ENCODE measurements at places on chromosomes 3 and 15.
A peak's percentile ranks its signal among the peaks of the same experiment; 100 is the strongest.

- DNase-seq = no peak
Measured at GRCh38 chr3:124654470-124654845, 75.8 kb upstream of the UMPS start.

GRCh38 chr3:180749796-180750195, 70.5 kb upstream of the CCDC39 start:
- DNase-seq = no peak

- DNase-seq = no peak
Measured at GRCh38 chr3:189897406-189897805, 223.3 kb downstream of the P3H2 start.

DNA sequence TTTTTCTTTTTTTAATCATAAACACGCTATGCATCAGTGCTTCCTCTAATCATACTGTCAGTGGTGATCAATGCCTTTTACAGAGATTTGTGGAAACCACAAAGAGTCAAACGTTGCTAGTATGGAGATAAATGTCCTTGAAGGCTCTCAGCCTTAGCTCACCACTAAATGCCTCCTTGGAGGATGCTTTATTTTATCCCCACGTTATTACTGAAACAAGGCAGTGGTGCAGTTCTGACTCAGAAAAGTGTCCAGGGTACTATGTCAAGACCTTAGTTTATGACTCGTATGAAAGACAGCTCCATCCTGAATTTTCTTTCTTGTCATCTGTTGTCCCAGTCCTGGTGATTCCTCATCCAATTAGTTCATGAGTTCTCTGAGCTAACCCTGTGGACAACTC, 1146.7 kb downstream of the IGSF11 start:
- no peak for DNase-seq

GRCh38 chr3:62261121-62261520, 112.2 kb downstream of the FEZF2 start:
- DNase-seq = no peak

DNA sequence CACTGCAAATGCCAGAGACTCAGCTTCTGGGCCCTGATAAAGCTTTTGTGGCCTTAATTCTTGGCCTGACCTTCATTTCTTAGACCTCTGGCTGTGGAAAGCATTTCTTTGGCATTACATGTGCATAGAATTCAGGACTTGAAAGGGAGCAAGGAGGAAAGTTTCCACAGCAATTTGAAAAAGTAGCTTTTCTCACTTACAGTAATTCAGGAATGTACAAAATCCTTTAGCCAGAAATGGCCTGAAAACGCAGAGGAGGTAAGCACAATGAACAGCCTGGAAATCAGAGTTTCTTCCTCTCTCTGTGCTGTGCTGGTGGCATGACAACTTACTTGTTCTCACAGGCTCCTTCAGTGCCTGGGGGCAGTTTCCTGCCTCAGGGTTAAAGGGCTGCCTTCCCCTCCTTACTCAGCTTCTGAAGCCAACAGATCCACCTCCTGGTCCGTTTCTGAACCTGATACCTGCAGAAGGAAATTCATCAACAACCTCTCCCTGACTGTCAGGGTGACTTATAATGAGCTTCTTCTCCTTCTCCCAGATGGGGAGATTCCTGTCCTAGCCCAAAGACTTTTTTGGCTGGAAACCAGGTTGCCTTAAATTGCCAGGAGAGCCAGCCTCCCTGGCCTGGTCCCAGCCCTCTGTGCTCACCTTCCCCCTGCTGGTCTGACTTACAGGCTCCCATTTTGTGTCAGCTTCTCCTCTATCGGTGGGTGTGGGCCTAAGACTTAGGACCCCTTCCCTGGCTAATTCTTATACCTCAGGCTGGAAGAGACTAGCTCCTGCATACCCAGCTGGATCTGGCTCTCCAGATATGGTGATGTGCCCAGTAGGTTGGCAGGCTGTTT, 102.3 kb downstream of the MYRIP start:
- DNase-seq = no peak

- DNase-seq = peak; percentile 50
Measured at GRCh38 chr15:67076147-67076843, 10.9 kb downstream of the SMAD3 start.

DNA sequence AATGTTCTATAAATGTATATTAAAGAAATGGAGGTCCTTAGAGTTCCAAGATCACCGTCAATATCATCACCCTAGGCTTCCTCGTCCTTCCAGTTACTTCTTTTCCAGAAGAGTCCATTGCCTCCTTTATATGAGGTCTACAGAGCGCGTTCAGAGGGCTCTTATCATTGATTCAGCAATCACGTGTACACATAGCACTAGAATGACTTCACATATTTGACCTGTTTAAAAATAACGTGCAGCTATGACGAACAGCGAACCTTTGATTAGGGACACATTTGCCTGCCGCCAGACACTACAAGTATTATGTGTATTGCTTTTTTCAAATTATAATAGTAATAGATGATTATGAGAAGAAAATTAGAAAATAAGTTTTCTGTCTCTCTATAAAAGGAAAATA, 26.0 kb downstream of the IGF1R start:
- no peak for DNase-seq

- DNase-seq = no peak
Measured at GRCh38 chr3:126529585-126530170, 5.7 kb downstream of the CHST13 start.

- DNase-seq = no peak
Measured at GRCh38 chr3:170866499-170866898, 3.5 kb downstream of the RPL22L1 start.

- no peak for DNase-seq
Measured at GRCh38 chr3:89586676-89587075, 479.3 kb downstream of the EPHA3 start.

DNA sequence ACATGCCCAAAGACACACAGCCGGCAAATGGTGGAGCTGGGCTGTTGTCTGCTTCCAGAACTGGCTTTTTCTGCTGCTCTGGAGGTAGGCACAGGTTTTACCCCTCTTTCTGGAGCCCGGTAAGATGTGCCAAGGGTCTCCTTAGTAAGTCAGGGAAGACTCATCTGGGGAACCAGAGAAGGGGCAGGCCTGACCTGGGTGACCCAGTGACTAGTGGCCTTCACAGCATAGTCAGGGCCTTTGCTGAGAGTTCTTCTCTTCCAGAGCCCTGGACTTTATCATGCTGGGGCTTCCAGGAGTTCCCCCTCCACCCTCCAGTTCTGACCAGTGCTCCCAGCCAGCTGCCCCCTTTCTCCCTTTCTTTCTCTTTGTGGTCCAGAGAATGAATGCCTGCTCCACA, 3.2 kb downstream of the CD276 start:
- DNase-seq = no peak

DNA sequence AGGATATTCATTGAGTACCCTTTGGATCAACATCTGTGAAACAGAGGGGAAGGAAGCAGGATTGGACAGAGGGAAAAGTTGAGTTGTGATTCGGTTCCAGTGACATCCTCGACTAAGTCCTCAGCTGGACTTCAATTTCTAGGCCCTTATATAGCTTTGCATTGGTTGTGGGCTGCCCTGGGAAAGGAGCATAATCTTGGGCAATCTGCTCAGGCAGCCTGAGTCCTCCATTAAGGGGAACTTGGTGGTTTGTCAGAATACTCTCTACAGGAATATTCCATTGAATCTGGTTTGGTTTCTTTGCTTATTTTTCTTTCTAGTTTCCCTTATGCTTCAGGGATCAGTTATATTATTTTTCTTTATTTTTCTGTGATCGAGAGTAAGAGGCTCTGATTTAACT, 94.1 kb downstream of the TCF12 start:
- DNase-seq = no peak

DNA sequence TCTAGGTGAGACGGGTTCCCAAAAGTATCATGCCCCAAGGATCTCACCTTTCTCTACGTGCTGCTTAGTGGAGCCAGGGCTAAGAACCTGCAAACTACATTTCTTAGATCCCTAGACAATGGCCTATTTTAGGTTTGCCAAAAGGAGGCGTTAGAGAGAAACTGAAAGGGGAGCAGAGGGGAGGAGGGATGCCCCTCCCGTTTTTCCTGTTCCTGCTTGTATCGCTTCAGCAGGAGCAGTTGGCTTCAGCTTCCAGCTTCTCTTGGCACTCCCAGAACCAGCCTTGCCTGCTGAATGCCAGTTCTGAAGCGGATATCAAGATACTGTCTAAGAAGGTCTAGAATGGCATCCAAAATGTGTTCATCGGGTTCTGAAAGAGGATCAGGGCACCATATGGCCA, 58.4 kb upstream of the ABHD17C start:
- no peak for DNase-seq

DNA sequence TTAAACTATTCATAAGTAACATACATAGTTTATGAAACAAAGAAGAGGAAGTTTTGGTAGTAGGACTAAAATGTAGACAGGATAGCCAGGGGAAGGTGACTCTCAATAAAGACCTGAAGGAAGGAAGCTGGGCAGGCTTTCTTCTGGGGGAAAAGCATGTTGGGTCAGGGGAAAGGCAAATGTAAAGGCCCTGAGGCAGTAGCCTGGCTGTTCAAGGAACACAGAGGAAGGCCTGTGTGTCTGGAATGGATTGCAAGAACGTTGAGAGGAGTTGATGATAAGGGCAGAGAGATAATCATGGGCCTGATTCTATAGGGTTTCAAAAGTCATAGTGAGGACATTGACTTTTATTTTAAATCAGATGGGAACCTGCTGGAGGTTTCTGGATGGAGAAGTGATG, 167.6 kb downstream of the SNRK start:
- no peak for DNase-seq

DNA sequence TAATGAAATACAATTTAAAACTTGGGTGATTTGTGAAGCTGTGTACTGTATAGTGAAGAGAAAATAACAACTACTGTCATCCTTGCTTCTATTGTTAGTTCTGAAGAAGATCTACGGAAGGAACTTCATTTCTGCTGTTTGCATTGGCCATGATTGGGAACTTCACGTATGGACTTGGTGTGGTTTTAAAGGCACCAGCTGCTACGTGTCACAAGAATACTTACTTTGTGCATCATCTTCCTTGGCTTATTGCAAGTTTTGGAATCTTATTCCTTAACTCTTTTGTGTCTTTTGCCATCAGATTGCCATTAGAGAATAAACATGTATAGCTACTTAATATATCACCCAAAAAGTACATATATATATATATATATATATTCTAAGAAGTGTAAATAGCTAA, 75.0 kb upstream of the VEPH1 start:
- no peak for DNase-seq

- DNase-seq = peak; percentile 48
Measured at GRCh38 chr15:39140060-39140604, 440.7 kb upstream of the THBS1 start.

GRCh38 chr15:48447058-48447457, 115.8 kb downstream of the DUT start:
- no peak for DNase-seq

GRCh38 chr3:62940771-62941563, 65.8 kb upstream of the CADPS start:
- no peak for DNase-seq

- DNase-seq = peak; percentile 57
Measured at GRCh38 chr3:101825904-101826445, 23.3 kb upstream of the NFKBIZ start.

DNA sequence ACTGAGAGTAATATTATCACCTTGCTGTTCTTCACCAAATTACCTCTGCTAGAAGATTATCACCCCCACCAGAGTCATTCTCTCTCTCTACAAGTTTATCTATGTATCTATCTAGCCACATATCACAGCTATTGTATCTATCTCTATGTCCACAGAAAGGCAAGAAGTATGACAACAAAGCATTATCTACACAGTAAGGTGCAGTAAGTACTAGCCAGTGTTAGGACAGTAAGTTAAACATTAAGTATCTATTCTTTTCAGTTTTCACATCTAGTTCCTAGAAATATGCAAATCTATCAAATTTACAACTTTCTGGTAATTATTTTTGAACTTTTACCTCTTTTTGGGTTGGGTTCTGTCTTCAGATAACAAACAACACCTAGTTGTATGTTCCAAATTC, 26.5 kb upstream of the XXYLT1 start:
- no peak for DNase-seq

- DNase-seq = peak; percentile 39
Measured at GRCh38 chr15:52112203-52112750, 298 bp downstream of the BCL2L10 start.

DNA sequence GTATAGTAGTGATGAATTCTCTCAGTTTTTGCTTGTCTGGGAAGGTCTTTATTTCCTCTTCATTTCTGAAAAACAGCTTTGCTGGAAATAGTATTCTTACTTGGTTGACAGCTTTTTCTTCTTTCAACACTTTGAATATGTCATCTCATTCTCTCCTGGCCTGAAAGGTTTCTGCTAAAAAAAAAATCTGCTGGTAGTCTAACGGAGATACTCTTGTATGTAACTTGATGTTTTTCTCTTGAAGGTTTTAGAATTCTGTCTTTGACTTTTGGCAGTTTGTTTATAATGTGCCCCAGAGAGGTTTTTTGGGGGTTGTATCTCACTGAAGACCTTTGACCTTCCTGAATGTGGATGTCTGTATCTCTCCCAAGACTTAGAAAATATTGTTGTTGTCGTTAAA, 47.0 kb downstream of the THSD4 start:
- DNase-seq = no peak

- DNase-seq = no peak
Measured at GRCh38 chr3:48285132-48285531, 44.2 kb downstream of the ZNF589 start.

DNA sequence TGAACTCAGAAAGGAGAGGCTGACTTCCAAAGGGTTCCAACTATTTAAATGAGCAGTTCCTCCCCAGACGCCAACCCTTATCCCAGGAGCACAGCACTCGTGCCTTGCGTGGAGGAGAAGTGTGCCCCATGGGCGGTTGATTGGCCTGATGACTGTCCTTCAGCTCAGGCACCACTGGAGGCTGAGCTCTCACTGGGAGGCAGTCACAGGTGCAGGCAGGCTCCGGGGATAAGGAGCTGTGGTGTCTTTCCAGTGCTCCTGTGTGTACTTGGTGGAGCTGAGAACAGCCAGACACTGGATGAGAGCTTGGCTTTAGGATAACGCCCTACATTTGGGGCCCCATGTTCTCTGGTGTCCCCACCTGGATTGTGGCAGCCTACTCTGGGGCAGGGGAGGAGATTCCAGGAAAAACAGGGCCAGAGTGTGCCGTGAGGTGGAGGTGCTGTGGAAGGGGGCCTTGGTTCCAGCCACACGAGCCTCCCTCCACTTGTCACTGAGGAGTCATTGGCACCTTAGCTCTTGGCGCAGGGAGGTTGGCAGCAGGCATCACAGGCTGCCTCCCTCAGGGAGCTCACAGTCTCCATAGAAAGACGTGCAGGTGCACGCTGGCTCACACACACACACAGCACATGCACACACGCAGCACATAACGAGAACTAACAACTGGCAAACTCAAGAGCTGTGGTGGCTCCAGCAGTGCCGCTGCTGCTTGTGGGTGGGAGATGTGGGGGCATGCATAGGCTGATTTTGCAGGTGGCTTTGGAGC, 22.7 kb upstream of the EPHB3 start:
- no peak for DNase-seq

GRCh38 chr15:66132251-66132816, 121.2 kb downstream of the MEGF11 start:
- DNase-seq = no peak

DNA sequence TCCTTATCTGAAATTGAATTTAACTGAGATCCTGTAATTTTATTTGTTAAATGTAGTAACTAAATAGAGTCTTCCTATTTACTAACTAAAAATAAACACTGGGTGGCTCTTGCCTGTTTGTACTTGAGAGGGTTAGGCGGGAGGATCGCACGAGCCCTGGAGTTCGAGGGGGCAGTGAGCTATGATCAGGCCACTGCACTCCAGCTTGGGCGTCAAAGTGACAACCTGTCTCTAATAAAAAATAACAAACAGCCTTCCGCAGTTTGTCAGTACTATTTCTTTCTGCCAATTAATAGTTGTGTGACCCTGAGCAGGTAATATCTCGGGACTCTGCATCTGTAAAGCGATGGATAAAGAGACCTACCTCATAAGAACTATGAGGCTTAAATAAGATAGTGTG, 768 bp upstream of the PDE12 start:
- DNase-seq = no peak

- DNase-seq = no peak
Measured at GRCh38 chr15:80958818-80959495, 30.7 kb downstream of the MESD start.

Data from activated CD4-positive, alpha-beta T cell treated with anti-CD3 and anti-CD28 coated beads, Interleukin-10, Interleukin-2, amounts not matched to agents 100 ng/mL and 50 ng/mL, durations not matched to agents 16 hours and 8 hours (primary cell).